ENCODE measurements at places on chromosomes 2 and 18. TPM values are rescaled to one million over a fixed set of nuclear protein-coding genes. Genes with fewer than 3 reads are reported as not detected.

DNA sequence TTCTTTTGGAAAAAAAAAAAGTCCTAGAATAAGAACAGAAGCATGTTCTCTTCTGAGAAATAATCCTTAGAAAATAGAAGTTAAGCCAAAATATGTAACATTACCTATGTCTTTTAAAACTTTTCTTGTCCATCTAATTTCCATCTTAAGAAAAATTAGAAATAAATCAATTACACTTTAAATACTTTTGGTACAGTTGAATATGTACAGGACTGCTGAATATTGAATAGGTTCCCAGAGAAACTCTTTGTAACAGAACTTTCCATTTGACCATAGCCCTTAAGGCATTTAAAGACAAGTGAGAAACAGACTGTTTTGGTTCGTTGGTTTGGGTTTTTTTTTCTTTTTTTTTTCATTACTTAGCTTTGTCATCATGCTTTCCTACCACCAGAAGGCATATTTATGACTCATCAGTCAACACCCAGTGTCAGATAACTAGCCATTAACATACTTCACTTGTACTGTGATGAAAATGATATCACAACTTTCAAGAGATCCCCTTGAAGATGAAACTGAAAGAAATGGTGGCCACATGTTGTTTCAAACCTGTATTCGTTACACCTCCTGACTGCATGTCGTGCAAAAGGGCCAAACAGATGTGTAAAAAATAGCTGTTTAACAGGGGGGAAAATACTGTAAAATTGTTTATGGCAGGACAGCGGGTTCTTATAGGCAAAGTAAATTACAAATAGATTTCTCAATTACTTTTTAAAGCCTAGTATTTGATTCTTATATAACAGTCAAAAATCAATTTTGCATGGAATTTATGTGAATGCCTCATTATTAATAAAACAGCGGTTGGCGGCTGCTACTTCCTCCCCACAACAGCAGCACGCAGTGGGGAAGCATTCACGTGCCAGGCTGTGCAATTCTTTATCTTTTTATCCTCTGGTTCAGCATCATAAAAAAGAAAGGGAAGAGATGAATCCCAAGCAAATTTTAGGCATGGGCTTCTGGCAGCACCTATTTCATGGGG, 280.7 kb upstream of the HNRNPA3 start:
- DNase-seq = no peak

- peak; percentile 88 for DNase-seq
Observed at GRCh38 chr18:62634979-62635630, 80.2 kb upstream of the PHLPP1 start.

The RAD51AP2 gene
- not detected for total RNA-seq

DNA sequence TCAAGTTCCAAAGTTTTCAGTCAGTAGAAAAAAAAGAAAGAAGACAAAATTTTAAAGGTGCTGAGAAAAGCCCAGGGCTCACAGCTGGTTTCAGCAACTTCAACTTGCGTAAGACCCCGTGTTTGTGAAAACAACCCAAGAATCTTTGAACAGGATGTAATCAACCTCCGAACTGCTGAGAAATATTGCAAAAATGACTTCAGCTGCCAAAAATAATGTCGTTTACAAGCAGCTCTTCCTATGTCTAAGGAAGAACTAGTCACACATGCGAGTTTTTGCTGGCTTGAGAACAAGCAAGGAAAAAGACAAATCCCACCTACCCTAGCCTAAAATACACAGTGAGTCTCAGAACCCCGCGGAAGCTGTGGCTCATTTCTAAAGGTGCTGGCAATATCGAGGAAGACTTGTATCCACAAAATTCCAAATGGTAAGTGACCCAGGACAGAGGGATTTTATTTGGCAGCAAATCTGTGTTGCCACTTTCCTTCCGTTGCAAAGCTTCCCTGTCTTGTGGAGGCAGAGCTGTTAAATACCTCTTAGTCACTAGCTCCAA, 59.8 kb upstream of the SLC8A1 start:
- no peak for DNase-seq

- no peak for DNase-seq
Observed at GRCh38 chr2:170217778-170218251, 39.9 kb downstream of the MYO3B start.

DNA sequence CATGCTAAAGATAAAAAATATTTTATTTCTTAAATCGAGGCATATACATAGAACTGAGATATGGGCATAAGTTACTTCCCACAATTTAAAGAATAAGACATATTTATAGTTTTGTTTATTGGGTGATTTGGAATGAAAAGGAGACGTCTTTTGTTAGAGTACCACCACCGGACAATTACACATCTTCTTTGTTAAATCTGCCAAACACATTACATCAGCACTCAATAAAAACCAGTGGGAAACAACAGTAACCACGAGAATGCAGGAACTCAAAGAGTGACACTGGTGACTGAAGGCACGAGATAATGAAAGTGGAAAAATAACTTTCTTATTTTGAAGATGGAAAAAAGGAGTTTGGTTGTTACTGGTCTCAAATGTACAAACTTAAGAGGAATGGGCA, 92.6 kb upstream of the TFCP2L1 start:
- DNase-seq = no peak

DNA sequence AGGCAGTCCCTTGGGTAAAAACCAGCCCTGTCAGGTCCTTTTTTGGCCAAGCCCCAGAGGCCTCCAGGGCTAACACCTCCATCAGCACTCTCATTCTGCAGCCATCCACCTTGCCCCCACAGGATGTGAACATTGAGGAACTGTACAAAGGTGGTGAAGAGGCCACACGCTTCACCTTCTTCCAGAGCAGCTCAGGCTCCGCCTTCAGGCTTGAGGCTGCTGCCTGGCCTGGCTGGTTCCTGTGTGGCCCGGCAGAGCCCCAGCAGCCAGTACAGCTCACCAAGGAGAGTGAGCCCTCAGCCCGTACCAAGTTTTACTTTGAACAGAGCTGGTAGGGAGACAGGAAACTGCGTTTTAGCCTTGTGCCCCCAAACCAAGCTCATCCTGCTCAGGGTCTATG, 7.3 kb downstream of the IL1F10 start:
- DNase-seq = peak; percentile 11

DNA sequence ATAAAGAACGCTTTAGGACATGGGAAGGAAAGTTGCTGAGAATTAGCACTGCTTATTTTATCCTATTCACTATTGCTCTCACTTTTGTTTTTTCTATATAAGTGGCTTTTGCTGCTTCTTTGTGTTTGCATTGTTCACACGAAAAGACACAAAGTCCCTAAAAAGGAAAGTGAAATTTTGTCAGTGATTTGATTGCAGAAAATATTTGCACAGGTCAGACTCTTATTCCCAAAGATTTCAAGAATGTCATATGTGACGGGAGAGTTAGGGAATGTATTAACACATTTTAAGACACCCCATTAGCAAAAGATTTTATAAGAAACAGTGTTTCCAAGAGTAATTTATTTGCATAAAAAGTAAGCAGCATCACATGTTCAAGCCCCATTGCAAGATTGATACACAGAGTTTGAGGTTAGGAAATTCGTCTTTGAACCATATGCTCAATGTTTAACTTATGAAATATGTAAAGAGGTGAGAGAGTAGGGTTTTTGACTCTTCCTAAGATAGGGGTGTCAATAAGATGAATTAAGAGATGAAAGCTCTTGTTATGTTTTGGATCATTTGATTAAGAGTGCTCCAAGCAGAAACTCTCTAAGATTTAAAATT, 57.0 kb downstream of the CCDC102B start:
- no peak for DNase-seq

DNA sequence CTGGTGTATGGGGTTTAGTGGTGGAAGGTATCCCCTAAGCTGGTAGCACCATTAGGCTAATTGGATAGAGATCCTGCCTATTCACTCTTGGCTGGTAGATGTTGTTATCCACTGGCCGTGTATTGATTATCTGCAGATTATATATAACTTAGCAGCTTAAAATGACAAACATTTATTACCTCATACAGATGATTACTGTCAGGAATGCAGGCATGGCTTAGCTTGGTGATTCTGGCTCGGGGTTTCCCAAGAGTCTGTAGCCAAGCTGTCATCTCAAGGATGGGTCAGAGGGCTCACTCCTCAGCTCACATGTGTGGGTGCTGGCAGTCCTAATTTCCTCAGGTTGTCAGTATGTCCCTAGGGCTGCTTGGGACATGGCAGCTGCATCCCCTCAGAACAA, 465.8 kb downstream of the PARD3B start:
- DNase-seq = no peak

GRCh38 chr2:234686088-234686890, 189.4 kb upstream of the ARL4C start:
- peak; percentile 87 for DNase-seq

GRCh38 chr2:44753552-44754285, 187.8 kb upstream of the SIX3 start:
- no peak for DNase-seq

The LIMS3 gene
- total RNA-seq = 1.4 TPM

DNA sequence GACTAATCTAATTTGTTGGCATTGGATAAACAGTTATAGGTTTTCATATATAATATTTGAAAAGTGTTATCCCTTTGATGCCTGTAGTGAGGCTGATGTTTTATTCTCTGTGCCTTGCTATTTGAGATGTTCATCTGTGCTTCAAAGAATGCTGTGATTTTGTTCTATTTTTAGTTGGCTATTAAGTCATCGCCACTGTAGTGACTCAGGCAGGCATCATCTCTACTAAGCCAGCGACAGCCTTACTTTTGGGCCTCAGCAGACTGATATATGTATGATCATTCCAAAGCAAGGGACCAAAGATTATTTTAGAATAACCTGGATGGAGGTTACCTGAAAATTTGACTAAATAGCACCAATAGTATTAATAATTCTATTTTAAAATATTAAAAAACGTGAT, 1674.5 kb upstream of the NXPH2 start:
- no peak for DNase-seq

GRCh38 chr2:209840434-209840833, 68.8 kb downstream of the UNC80 start:
- DNase-seq = no peak

DNA sequence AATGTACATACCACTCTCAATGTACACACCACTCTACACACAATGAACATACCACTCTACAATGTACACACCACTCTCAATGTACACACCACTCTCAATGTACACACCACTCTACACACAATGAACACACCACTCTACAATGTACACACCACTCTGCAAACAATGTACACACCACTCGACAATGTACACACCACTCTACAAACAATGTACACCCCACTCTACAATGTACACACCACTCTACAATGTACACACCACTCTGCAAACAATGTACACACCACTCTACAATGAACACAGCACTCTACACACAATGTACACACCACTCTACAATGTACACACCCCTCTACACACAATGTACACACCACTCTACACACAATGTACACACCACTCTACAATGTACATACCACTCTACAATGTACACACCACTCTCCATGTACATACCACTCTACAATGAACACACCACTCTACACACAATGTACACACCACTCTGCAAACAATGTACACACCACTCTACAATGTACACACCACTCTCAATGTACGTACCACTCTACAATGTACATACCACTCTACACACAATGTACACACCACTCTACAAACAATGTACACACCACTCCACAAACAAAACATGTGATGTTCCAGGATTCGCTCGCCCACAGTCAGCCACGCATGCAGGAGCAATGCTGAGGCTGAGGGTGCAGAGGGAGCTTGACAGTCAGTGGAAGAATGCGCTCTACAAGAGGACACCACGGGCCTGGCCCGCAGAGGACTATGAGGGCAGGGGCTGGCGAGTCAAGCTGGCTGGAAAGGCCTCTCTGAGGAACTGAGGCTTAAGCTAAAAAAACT, 118.2 kb downstream of the HDAC4 start:
- no peak for DNase-seq

- DNase-seq = no peak
Observed at GRCh38 chr2:67839668-67840067, 223.1 kb downstream of the C1D start.

The UNC50 gene
- total RNA-seq = 46.0 TPM

GRCh38 chr2:100615471-100615870, 52.7 kb downstream of the PDCL3 start:
- DNase-seq = no peak

DNA sequence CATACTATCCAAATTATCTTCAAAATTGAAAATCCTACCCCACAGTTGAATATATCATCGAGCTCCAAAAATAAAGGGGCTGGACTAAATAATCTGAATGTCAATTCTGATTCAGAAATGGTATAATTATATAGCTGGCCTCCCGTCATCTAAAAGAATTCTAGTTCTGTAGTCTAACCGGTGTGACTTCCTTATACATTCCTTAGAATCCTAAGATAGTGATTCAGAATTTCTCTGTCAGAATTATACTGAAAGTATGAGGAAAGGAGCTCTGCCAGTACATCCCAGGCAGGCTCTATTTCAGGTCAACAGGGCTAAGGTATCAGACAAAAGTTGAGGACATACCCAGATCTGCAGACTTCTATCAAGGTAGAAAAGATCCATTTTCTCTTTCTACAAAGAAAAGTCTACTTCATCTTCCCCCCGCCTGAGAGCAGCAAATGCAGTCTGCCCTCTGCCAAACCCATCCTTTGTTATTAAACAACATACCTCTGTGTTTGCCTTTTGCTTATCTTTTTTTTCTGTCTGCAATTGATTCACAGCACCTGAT, 128.5 kb downstream of the METTL4 start:
- DNase-seq = peak; percentile 55

DNA sequence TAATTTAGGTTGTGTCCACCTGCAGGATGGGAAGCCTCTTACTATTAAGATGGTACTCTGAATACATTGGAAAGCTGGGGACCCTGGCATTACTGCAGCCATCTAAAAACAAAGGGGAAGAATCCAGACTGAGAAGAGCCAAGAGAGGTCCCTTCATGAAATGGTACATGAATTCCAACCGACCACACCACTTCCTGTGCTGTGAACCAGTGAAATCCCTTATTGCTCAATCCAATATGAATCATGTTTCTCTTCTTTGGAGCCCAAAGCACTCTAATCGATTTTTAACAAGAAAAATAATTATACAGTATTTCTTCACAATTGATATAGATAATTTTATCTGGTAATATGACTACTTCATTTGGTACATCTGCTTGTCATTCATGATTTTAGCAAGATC, 479.7 kb upstream of the RAB6C start:
- no peak for DNase-seq

- no peak for DNase-seq
Observed at GRCh38 chr2:204888222-204888621, 342.9 kb downstream of the PARD3B start.
